T-helper 17 cell (primary cell): ENCODE measurements at places on chromosomes 4 and X. TPM values are rescaled to one million over a fixed set of nuclear protein-coding genes. Genes with fewer than 3 reads are reported as not detected.
A peak's percentile ranks its signal among the peaks of the same experiment; 100 is the strongest.

KDM6A gene
- total RNA-seq: 60.7 TPM

FHDC1 gene
- 0.10 TPM for total RNA-seq

DNA sequence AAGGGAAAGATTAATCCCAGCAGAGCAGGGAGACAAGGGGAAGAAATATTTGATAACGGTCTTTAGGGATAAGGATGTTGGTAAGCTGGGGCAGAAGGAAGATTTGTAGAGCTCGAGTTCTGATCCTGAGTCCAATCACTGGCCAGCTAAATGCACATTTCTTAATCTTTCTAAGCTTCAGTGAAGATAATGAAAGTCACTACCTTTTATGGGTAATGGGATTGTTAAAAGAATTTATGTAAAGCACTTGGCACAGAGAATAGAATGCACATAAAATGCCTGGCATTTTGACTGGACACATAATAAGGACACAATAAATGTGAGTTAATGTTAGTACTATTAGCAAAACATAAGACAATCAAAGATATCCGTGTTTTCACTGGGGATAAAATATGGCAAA is 43.3 kb downstream of the NCAPG start:
- H3K4me3 ChIP-seq: no peak overlapping the region
- DNase-seq: no peak
- no peaks in the 10 kb centered on the region for H3K36me3 ChIP-seq
- no peaks in the 10 kb centered on the region for H3K27me3 ChIP-seq

DNA sequence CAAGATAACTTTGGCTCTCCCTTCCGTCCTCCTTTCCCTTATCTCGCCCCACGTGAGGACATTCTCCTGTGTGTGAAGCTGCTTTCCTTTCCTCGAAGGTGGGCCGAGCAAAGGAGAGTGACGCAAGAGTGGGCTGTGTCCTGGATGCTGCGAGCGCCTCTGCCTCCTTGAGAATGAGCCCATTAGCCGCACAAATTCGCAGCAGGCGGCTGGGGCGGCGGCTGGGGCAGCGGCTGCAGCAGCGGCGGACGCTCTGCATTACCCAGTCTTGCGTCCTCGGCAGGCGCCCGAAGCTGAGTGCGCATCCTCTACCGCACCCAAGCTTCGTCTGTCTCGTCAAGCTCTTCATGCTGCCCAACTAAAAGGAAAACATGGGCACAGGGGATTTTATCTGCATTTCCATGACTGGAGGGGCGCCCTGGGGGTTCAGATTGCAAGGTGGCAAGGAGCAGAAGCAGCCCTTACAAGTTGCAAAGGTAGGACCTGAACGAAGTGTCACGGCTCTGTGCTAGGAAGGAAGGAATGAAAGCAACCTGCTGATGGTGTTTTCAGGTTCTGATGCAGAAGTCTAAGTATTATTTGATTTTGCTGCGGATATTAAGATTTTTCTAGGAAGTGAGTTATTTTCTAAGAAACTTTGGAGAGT is at the start of gene SYNPO2:
TSS of gene SYNPO2 (plus strand) at position 189 of the 646 bp plus-strand sequence. CDS start at position 372, 183 bp downstream.
- no peak within 1 kb of the TSS for H3K27ac ChIP-seq
- H3K36me3 ChIP-seq: peaks cover 3% of the 10 kb centered on the region
- peaks cover 44% of the 10 kb centered on the region for H3K27me3 ChIP-seq
- DNase-seq: no peak

RUFY3 gene
- total RNA-seq: 32.8 TPM

- DNase-seq: no peak
- no peak overlapping the region for H3K4me3 ChIP-seq
- no peaks in the 10 kb centered on the region for H3K27me3 ChIP-seq
These were observed 47.0 kb upstream of the ARSJ start for GRCh38 chr4:114026447-114026846.

DNA sequence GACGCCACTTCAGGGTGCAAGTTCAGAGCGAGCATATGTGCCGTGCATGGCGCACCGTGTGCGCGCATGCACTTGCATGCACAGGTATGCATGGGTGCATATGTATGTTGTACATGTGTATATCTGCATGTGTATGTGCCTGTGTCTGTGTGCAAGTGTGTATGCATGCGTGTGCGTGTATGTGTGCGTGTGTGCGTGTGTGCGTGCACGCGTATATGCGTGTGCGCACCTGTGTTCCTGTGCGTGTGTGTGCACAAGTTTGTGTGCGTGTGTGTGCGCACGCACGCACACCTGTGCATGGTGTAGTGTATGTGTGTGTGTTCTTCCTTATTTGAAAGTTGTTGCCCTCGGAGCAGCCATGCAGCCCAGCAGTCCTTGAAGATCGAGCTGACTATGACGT is 76.8 kb downstream of the GPR143 start:
- peaks cover 5% of the 10 kb centered on the region for H3K4me1 ChIP-seq
- H3K36me3 ChIP-seq: peaks cover 2% of the 10 kb centered on the region
- DNase-seq: no peak
- H3K4me3 ChIP-seq: peak overlapping the region; percentile 33
- no peak overlapping the region for H3K27ac ChIP-seq

DNA sequence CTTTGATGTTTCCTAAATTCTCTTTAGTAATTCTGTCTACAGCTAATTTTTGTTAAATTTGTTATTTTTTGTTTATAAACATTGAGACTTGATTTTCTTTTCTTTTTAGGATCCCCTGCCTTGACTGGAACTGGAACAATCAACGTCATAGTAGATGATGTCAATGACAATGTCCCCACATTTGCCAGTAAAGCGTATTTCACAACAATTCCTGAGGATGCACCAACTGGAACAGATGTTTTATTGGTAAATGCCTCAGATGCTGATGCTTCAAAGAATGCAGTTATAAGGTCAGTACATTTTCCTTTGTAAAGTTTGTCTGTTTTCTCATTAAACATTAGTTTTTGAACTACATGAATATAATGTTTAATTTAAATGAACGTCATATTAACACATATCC is 119.4 kb downstream of the FAT4 start:
- H3K27me3 ChIP-seq: no peaks in the 10 kb centered on the region
- H3K4me3 ChIP-seq: no peak overlapping the region
- no peak overlapping the region for H3K27ac ChIP-seq
- H3K4me1 ChIP-seq: no peaks in the 10 kb centered on the region

NXF2 gene
- not detected for total RNA-seq

- no peaks in the 10 kb centered on the region for H3K27me3 ChIP-seq
- peaks cover 20% of the 10 kb centered on the region for H3K4me1 ChIP-seq
- H3K36me3 ChIP-seq: peaks cover 8% of the 10 kb centered on the region
- H3K4me3 ChIP-seq: peak overlapping the region; percentile 86
These were observed 140.2 kb upstream of the KLF3 start for GRCh38 chr4:38523524-38524448.

CYLC1 gene
- not detected for total RNA-seq

- peaks cover 4% of the 10 kb centered on the region for H3K4me1 ChIP-seq
- H3K27me3 ChIP-seq: peaks cover 31% of the 10 kb centered on the region
- no peak overlapping the region for H3K27ac ChIP-seq
- H3K36me3 ChIP-seq: no peaks in the 10 kb centered on the region
- no peak overlapping the region for H3K4me3 ChIP-seq
These were observed 4.7 kb downstream of the XG start for GRCh38 chrX:2756548-2756947.

DNA sequence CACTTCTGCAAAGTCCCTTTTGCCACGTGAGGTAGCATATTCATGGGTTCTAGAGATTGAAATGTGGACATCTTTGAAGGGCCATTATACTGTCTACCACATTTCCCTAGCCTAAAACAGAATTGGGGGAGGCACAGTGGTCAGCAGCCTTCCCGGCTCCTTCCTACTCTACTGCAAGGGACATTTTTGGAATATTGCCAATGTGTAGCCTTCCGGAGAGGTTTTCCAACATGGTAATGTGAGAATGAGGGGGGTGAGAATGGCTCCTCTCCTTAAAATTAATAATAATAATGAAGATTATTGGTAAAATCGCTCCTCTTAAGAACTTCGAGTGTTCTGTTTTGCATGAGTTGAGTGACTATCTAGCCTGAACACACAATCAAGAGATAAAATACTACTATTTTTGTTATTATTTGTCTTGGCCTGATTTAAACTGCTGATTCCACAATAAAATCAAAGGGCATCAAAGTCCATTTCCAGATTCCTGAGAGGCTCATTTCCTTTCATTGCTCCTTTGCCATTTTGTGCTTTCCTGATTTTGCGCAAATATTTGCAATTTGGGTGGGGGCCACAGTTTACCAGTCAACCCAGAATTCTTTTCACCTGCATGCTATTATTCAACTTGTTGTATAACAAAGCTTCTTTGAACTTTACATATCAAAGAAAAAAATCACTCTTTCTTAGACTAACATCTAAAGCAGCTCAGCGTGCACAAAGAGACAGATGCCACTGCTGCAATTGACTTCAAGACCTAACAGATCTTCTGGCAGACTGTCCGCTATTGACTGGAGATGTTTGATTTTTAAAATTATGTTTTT is 27.0 kb upstream of the TSPAN5 start:
- H3K27ac ChIP-seq: no peak overlapping the region
- H3K36me3 ChIP-seq: no peaks in the 10 kb centered on the region
- no peak overlapping the region for H3K4me3 ChIP-seq
- no peaks in the 10 kb centered on the region for H3K27me3 ChIP-seq
- peaks cover 24% of the 10 kb centered on the region for H3K4me1 ChIP-seq

- DNase-seq: no peak
- H3K4me1 ChIP-seq: peaks cover 2% of the 10 kb centered on the region
- no peak overlapping the region for H3K27ac ChIP-seq
- H3K4me3 ChIP-seq: no peak overlapping the region
- H3K27me3 ChIP-seq: peaks cover 20% of the 10 kb centered on the region
These were observed 315.7 kb downstream of the HNRNPD start for GRCh38 chr4:82057990-82058544.

NDNF gene
- total RNA-seq: not detected

SLC10A4 gene
- total RNA-seq: not detected

GRCh38 chr4:98166025-98166730 is 22.9 kb upstream of the STPG2 start:
- H3K36me3 ChIP-seq: no peaks in the 10 kb centered on the region
- no peaks in the 10 kb centered on the region for H3K4me1 ChIP-seq
- DNase-seq: no peak
- H3K27ac ChIP-seq: no peak overlapping the region
- H3K27me3 ChIP-seq: peaks cover 10% of the 10 kb centered on the region

DDIT4L gene
- not detected for total RNA-seq

DNA sequence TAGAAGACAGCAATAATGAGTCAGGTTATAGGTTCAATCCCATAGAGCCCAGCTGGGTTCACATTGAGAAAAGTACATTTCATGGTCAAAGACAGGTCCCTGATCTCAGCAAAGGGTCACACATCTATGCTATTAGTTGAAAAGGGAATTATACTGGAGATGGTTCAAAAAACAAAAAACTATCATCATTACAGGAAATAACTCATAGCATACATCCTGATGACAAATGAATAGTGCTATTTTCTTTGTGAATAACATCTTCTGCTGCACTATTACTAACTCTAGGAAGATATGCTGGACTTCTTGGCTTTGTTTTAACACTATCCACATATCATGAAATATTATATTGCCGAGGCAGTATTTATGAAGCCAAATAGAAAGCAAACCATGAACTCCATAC is 202.5 kb upstream of the MAB21L2 start:
- no peaks in the 10 kb centered on the region for H3K27me3 ChIP-seq
- peaks cover 3% of the 10 kb centered on the region for H3K36me3 ChIP-seq
- no peak overlapping the region for H3K27ac ChIP-seq
- DNase-seq: no peak
- no peaks in the 10 kb centered on the region for H3K4me1 ChIP-seq

DNA sequence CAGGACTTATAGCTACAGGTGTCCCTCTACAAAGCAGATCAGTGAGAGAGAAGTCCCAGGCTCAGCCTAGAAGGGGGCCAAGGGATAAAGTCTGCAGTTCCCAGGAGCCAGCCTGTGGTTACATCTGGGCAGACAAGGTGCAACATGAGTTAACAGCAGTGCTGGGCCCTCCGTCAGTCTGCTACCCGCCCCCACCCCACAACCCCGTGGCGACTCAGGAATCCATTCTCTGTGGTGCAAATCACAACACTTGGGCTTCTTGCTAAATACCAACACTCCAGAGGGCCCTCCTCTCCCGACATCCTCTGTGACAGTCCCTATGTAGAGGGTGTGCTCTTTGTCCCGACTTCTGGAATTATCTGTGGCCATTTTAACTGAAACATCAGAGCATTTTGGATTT is 13.8 kb downstream of the GPM6B start:
- peaks cover 2% of the 10 kb centered on the region for H3K36me3 ChIP-seq
- DNase-seq: no peak
- H3K4me1 ChIP-seq: no peaks in the 10 kb centered on the region
- no peak overlapping the region for H3K4me3 ChIP-seq
- H3K27ac ChIP-seq: no peak overlapping the region

DNA sequence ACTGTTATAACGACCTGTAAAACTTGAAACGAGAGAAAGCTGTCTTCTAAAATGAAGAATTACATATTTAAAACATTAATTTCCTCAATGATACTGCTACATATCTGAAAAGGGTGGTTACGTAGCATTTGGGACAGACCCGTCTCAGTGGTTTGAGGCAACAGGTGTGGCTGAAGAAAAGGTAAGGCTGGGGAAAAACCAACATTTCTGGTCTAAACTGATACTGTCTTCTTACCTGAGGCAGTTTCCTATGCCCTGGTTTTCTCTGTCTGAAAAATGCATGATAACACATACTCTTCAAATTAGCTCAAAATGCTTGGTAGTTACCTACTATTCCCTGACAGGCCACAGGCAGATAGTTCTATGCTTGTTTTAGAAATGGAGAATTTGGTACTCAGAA is 30.4 kb downstream of the PLS3 start:
- no peak overlapping the region for H3K4me3 ChIP-seq
- H3K27ac ChIP-seq: no peak overlapping the region
- H3K27me3 ChIP-seq: no peaks in the 10 kb centered on the region
- DNase-seq: no peak
